ENCODE measurements at places on chromosomes 12 and 14.

GRCh38 chr12:120887253-120888043, 16.7 kb downstream of the SPPL3 start:
- DNase-seq: no peak

GRCh38 chr14:23559010-23559925, 3.2 kb downstream of the THTPA start:
- peak; percentile 82 for DNase-seq

- DNase-seq: no peak
These were observed 139.2 kb downstream of the KICS2 start for GRCh38 chr12:64082866-64083268.

DNA sequence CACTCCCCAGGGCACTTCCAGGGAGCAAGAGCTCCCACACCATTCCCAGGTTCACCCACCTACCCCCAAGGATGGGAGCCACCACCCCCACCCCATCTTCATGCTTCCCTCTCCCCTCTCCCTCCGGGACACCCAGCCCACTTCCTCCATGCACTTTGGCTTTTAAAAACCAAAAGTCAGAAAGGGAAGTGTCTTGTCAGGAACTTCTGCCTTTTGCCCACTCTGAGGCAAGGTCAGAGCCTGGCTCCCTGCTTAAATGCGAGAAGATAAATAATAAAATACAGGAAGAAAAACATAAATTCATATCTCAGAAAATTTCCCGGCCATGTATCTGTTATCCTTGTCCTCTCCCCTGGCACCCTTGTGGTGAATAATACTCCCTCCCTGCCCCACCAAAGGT, 81.6 kb downstream of the PTGER2 start:
- DNase-seq: no peak

DNA sequence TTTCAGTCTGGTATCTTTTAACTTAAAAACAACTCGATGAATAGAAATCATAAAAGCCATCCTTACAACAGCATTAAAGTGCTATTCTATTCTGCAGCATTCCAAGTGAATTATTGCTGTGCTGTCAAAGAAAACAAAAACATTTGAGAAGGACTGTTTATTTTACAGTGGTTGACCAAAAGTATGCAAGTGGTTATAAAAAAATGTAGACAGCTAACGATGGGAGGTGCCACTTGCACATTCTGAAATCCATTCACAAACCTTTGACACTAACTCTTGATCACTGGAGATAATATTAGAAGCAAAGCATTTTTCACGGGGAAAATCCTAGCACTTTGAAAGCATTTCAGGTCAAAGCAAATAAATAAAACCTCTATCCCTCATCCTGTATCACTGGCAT, 55.6 kb downstream of the HMGA2 start:
- no peak for DNase-seq

DNA sequence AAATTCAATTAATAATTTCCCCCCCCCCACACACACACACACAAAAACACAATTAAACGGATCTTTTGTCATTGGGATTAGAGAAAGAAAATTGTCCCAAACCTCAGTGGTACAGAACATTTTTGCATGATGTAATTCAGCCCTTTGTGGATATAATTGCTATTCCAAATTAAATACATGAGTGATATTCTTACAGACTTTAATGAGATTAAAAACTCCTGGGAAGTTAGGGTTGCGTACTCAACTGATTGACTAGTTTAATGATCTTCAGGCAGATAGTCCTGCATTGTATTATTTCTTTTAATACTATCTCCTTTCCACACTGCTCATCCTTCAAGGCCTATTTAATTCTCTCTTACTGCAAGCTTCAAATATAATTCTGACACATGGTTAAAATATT, 711.8 kb upstream of the LRFN5 start:
- no peak for DNase-seq

DNA sequence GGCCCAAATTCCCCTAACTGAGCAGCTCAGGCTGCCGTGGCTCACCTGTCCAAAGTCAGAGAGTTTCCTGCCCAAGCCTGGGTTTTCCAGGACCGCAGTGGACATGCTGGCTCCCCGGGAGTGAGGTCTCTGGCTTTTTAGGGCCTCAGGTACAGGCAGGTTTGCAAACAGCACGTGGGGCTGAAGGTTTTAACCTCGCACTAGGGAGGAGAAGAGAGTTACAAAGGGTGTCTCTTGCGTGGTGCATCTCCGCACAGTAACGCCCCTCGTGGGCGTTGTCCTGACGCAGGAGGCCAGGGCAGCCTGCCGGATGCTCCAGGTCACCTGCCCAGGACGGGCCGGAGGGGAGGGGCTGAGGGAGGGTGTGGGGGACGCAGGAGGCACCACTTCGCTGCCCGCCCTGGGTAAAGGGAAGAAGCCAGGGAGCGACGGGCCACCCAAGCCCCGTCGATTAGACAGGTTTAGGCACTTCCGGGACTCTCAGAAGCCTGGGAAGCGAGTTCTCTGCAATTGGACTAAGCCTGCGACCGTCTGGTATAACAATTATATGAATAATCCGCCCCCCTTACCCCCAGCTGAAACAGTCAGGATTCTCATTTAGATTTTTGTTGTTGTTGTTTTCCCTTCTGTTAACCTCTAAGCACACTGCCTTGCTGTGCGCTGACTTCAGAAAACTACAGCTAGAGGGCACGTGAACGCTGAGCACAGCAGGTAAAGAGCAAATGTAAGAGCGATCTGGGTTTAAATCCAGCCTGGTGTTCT, at the start of gene PAH:
TSS of gene PAH (minus strand) at position 219 of the 762 bp plus-strand sequence. CDS start at position 105, 114 bp downstream.
- peak; percentile 19 for DNase-seq

DNA sequence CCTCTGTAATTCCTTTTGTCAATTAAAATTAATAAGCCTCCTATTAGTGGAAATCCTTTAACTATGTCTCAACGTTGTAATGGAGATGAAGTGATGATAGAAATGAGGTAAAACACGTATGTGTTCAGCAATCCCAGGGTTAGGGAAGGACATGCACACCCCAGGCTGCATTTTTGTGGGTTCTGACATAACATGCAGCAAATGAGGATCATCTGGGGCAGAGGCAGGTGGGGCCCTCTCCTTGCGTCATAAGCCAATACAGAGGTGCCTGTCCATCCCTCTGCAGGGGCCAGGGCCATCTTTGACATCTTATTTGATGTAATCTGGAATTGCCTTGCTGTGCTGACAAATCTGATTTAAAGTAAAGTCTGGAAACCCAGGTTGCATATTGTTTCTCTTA, 73.2 kb downstream of the MYRFL start:
- no peak for DNase-seq

GRCh38 chr14:106841701-106842100, 1315.3 kb downstream of the TMEM121 start:
- no peak for DNase-seq

DNA sequence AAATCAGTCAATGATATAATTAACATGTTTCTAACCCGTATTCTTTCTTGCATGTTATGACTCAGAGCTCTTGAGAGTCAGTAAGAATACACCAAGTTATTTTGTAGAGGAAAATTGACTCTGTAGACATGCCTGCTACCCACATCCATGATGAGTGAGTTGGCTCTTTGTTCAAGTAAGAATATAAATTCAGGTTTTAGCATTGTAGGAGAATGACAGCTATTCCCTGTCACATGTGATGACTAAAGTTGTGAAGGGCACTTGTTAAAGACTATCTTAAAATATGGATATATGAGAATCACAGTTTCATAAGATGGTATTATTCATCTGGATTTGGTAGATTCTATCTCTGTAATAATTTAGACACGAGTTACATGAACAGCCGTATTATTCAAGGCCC, 209.1 kb downstream of the CCDC59 start:
- no peak for DNase-seq

GRCh38 chr12:114879354-114879753, 195.4 kb upstream of the TBX3 start:
- no peak for DNase-seq

- no peak for DNase-seq
These were observed 69.4 kb downstream of the SLC38A6 start for GRCh38 chr14:61050417-61050816.

- no peak for DNase-seq
These were observed 77.7 kb downstream of the SEC23A start for GRCh38 chr14:39025250-39025809.

DNA sequence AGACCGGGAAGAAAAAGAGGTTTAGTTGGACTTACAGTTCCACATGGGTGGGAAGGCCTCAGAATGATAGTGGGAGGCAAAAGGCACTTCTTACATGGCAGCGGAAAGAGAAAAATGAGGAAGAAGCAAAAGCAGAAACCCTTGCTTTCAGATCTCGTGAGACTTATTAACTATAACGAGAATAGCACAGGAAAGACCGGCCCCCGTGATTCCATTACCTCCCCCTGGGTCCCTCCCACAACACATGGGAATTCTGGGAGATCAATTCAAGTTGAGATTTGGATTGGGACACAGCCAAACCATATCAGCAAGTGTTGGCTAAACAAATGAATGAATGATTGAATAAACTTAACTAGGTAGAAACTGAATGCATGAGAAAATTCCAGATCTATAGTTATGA, 85.3 kb upstream of the PARP11 start:
- no peak for DNase-seq

DNA sequence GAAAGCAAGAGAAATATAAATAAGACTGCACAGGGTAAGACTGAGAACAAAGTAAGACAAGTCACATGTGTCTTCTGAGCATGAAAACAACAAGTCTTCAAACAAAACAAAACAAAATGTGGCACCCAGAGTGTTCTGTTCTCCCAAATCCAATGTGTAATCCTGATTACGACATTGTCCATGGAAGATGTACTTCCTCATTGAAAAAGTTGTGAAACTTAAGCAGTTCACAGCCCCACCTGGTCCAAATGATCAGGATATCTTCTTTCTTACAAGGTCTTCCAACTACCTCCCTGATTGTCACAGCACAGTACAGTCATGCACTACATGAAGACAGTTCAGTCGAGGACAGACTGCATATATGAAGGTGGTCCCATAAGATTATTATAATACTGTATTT, 23.3 kb upstream of the NEK9 start:
- no peak for DNase-seq
